ENCODE measurements at places on chromosomes 3 and 15.
A peak's percentile ranks its signal among the peaks of the same experiment; 100 is the strongest.

DNA sequence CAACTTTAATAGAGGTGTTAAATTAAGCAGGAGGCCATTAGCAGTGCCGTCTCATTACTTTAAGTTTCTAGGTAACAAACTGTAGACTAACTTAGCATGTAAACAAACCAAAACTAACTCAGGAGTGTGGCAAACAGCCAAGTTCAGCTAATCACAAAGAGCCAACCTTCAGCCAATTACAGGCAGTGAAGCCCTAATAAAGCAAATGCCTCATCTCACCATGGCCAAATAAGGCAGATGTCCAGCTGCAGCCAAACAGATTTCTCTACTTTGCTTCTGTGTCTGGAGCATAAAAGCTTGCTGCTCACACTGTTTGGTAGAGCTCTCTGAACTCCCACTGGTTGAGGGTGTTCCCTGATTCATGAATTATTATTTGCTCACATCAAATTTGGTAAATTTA is 835.4 kb upstream of the GBE1 start:
- no peak for DNase-seq

GRCh38 chr3:45580112-45580765 is 14.3 kb upstream of the LIMD1 start:
- no peak for DNase-seq

GRCh38 chr3:112302150-112302830 is 8.3 kb upstream of the SLC9C1 start:
- DNase-seq = no peak

DNA sequence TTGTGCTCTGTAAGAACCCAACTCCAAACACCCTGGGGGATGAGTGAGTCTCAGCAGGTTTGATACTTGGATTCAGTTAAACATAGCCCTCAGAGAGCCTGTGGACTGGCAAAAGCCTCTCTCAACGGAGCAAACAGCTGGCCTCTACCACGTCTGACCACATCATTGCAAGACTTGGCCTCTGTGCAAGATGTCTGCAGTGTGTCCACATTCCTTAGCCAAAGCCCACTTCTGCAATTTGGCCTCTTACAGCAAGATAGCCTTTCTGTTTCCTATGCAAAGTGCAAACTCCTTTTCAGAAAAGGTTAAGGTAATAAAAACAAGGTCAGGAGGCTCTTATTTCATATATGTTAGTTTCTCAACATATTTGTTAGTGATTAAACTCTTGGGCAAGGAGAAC is 27.9 kb downstream of the FBN1 start:
- DNase-seq = no peak

DNA sequence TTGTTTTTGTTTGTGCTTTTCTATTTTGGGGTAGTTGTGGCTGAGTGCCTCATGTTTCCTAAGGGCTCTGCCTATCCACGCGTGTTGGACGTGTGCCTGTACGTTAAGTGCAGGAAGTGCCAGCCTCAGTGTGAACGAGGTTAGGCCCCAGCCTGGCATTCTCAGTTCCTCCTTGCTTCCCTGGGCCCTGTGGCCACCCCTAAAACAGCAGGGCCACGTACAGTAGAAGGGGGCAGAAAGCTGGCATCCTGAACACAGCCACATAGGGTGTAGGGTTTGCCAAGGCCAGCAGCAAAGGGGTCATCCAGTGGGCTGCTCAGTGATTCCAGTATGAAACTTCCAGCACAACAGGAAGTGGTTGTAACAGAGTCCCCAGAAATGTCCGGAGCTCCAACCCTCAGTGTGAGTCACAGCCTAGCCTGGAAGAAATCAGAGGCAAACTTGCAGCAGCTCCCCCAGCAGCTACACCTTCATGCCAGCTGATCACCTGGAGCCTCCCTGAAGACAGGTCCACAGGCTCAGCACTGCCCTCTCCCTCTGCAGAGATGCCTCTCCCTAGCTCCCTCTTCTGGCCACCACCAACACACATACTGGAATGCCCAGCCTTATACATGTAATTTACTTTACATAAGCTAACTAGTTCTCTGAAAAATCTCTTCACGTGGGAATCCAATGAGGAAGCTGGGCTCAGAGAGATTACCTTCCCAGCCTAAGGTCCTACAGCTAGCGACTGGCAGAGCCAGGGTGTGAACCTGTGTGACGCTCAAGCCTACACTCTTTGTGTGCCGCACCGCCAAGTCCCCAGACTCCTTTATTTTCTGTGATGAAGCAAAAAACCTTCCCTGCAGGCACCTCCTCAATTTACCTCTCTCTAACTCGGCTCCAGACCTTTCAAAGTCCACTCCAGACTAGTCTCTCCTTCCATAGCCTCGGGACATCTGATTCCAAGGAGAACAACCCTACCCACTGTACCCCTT is 26.6 kb downstream of the ILDR1 start:
- DNase-seq = peak; percentile 36

DNA sequence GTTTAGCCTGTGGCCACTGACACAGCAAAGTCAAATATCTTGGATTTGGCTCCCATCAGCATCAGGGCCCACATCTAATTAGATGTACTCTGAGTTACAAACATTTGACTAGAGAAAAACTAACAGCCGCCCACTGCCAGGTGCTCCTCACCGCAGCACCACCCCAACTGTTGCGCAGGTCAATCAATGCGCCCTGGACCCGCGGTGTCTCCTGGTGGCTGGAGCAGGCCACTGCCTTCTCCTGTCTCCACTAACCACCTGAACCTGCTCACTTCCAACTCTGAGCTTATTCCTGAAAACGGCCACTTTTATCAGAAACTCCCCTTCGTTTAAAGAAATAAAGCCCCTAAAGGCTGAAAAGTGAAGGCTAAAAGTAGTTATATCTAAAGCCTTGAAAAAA is 4.3 kb downstream of the RIOX2 start:
- DNase-seq = no peak

DNA sequence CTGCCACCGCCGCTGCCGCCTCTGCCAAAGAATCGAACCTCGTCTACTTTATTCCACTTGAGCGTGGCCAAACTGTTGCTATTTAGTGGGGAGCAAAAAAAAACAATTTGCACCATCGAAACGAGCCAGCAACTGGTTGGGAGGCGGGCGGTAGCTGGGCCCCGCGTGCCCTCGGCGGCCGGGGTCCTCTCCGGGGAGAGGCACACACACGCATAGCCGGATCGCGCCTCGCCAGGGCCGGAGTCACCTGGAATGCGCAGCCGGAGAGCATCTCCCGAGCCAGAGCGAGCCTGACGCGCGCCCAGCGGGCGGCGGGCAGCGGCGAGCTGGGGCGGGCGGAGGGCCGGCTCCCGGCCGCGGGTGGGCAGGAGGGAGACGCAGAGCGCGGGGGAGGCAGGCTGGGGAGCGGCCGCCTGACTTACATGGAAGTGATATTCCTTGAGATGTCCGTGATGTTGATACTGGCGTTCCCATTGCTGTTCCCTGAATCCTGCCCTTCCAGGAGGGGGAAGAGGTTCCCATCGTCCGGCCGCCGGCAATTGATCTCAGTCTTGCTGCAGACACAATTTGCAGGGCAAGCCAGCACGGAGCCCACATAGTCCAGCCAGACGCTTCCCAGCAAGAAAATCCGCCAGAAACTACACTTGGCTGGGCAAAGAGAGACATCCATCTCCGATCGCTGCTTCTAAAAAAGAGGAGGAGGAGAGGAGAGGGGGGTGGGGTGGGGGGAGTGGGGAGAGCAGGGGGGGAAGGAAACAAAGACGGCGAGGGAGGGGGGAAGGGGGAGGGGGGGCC is 858 bp downstream of the NTRK3 start:
- DNase-seq = no peak

GRCh38 chr3:52873433-52874159 is 23.8 kb downstream of the STIMATE start:
- DNase-seq = no peak

- DNase-seq = no peak
Measured at GRCh38 chr3:165884518-165884917, 47.3 kb upstream of the BCHE start.

- DNase-seq = peak; percentile 82
Measured at GRCh38 chr3:159200176-159200575, 398.3 kb downstream of the MFSD1 start.

- no peak for DNase-seq
Measured at GRCh38 chr15:50747523-50747922, 18.0 kb downstream of the SPPL2A start.

DNA sequence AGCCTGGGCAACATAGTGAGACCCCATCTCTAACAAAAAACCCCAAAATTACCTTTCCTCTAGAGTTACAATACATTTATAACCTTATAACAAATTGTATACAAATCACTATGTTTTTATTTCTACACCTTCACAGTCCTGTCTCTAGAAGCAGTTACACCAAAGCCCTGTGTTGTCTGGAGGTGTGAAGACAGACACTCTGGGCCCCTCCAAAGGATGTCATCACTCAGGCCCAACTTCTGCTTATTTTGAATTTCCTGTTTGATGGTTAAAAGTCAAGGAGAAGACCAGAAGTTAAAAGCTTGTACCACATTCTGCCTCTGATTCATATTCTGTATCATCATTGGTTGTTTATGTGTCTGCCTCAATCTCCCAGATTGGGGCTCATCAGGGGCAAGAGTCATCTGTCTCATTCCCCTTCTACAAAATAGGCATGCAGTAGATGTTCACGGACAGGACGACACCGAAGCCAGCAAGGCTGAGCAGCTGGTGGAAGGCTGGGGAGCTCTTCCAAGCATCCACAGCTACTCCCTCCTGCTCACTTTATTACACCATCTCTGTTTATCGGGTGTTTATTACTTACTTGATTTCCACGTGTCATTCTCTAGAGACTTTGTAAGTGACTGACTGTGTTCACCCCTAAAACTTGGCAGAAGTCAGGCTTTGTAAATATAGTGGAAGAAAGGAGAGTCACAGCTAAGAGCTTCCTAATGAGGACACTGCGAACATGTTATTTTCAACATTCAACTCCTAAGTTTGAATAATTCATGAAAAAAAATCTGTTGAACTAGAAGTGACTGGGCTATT is 136.8 kb upstream of the ANKRD28 start:
- DNase-seq = no peak

DNA sequence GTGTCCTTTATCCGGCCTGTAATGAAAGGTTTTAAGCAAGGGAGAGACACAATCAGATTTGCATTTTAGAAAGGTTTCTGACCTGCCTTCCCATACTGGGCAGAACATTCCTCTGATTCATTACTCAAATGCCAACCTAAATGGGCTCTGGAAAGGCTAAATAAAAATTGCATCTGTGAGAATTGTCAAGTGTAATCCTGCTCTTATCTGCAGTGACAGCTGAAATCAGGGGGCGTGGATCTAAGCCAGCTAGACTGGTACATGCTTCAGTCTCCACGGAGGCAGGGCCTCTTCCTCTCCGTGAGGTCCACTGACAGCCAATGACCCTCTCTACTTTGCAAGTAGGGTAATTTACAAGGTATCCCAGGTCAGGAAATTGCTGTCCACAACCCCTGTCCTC is 32.5 kb upstream of the MINAR1 start:
- DNase-seq = no peak

DNA sequence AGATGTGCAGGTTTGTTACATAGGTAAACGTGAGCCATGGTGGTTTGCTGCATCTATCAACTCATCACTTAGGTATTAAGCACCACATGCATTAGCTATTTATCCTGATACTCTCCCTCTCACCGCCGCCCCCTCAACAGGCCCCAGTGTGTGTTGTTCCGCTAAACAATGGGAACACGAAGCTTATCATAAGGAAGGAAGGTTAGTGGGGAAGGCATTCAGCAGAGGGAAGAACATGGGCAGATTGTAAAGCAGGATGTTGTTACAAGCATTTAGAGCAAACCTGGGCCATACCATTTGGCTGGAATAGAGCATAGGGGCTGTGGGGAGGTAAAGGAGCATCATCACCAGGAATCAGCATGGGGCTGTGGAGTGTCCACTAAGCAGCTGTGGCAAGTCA is 111.8 kb downstream of the SSR3 start:
- no peak for DNase-seq

- no peak for DNase-seq
Measured at GRCh38 chr3:69521286-69521685, 135.4 kb upstream of the FRMD4B start.

- DNase-seq = no peak
Measured at GRCh38 chr15:31405200-31405920, 78.7 kb downstream of the KLF13 start.

DNA sequence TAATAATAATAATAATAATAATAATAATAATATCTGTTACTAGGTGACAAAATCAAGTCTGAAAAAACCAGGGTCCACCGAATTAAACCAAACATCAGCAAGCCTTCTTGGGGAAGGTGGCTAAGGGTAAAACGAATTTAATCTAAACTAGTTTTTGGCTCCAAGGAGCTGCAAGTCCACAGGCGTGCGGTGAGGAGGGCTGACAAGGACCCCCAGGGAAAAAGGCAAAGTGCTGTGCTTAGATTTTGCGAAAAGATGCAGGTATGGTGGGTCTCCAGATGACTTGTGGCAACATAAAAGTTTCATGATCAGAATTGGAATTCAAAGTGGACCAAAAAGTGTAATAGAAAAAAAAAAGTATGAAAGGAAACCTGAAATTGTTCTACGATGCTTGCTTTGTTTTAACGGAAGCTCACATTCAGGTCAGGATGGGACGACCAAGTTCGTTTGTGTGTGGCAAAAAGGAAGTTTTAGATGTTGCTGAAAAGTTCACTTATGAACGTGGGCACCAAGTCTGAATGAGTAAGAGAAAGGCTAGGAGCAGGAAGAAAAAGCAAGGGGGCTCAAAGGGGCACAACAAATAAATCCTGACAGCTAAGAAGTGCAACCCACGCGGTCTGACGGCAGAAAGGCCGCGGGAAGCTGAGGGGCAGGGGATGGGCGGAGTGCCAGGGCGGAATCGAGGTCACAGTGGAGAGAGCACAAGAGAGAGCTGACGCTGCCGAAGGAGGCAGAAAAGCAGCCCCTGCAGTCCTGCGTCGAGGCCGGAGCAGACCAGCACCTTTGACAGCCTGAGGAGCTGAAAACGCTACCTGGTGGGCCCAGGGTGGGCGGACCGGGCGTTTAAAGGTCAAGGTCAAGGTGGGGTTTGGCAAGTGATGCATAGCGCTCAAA is 1.1 kb downstream of the WDR82 start:
- no peak for DNase-seq

- DNase-seq = no peak
Measured at GRCh38 chr15:43799945-43800285, at the start of gene SERINC4. Gene SERINC4 (minus strand): TSS chr15:43800220. CDS start chr15:43799986, 234 bp downstream.

- DNase-seq = no peak
Measured at GRCh38 chr3:109888026-109888425, 550.7 kb upstream of the DPPA4 start.

GRCh38 chr3:48387634-48388033 is 15.6 kb downstream of the FBXW12 start:
- DNase-seq = no peak

- no peak for DNase-seq
Measured at GRCh38 chr15:80931191-80931590, 58.4 kb downstream of the MESD start.

- DNase-seq = no peak
Measured at GRCh38 chr3:143697975-143698374, 150.3 kb downstream of the SLC9A9 start.

- no peak for DNase-seq
Measured at GRCh38 chr3:151093905-151094304, 8.4 kb downstream of the MED12L start.
